ENCODE measurements at places on chromosomes 7 and 10.

DNA sequence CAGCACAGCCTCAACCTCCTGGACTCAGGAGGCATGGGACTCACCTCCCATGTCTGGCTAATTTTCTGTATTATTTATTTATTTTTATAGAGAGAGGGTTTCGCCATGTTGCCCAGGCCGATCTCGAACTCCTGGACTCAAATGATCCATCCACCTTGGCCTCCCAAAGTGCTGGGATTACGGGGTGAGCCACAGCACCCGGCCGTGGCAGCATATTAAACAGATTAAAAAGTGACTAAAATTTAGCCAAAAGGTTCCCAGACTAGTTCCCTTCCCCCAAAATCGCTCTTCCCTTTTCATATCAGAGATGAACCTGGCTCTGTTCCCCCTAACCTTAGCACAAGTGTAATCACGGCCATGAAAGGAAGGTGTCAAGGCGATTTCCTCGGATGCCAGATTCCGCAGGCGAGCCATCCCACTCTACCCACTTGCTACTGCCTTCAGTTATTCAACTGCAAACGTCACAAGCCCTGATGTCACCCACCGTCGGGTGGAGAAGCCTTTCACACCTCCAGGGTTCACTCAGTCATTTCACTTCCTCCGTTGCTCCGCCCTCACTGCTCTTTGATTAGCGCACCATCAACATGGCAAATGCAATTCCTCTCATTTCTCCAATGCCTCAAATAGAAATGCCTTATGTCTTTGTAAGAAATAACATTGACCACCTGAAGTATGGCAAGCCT lies 104.7 kb upstream of the RHEB start:
- no peak for DNase-seq

DNA sequence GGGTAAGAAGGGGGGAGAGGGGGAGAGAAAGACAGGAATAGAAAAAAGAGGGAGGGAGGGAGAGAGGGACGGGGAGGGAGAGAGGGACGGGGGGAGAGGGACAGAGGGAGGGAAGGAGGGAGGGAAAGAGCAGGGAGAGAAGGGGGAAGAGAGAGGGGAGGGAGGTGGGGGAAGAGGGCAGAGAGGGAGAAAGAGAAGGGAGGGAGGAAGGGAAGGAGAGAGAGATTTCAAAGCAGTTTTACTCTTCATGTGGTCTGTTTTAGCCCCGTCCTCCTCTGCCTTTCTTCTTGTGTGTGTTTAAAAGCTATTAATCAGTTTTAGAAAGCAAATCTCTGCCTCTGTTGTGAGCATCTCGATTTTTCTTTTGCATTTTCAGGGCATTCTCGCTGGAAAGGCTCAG lies 237.0 kb downstream of the WDR37 start:
- no peak for DNase-seq

DNA sequence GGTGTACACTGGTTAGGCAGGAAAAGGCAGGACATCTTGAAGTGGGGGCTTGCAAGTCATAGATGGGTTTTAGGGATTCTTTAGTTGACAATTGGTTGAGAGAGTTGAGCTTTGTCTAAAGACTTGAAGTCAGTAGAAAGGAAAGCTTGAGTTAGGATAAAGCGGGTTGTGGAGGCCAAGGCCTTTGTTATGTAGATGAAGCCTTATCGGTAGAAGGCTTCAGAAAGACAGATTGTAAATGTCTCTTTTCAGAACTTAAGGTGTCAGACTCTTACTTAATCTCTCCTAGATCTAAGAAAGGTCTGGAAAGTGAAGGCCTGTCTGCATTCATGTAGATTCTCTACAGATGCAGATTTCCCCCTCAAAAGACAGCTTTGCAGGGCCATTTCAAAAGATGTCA lies 177.4 kb downstream of the HECW1 start:
- DNase-seq: no peak

DNA sequence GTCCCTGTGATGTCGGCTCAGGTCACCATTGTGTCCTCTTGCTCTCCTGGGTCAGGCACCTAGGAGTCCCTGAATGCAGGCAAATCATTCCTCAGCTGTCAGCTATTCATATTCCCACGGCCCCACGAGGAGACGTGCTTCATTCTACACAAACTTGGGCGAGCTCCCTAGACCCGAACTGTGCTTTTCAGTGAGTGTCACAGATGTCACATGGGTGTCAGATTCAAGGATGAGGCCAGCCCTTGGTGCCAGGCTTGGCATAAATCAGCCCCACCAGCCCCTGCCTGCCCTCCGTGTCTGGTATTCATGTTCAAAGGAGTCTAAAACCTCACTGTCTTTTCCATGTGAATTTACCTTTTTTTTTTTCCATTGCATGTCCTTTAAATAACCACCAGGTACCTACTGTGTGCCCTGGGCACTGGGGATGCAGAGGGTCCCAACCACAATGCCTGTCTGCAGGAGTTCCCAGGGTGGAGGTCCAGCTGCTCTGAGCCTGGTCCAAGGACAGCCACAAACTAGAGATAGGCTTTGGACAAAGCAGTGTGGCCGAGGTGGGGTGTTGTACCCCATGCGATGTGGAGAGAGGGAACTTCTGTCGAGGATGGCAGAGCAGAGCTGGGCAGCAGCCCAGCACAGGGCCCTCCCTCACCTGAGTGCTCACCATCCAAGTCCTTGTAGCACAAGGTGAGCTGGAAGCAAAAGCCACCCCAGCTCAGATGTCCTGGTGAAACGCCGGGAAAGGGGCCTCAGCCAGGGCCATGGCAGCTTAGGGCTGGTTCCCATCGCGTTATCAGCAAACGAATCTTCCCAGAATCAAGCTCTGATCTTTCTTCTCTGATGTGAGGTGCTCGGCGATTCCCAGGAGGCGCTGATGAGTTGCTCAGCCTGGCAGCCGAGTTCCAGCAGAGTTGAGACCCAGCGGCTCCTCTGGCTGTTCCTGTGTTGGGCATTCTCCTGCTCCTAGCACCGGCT lies 611.9 kb downstream of the PTPRN2 start:
- DNase-seq: no peak

DNA sequence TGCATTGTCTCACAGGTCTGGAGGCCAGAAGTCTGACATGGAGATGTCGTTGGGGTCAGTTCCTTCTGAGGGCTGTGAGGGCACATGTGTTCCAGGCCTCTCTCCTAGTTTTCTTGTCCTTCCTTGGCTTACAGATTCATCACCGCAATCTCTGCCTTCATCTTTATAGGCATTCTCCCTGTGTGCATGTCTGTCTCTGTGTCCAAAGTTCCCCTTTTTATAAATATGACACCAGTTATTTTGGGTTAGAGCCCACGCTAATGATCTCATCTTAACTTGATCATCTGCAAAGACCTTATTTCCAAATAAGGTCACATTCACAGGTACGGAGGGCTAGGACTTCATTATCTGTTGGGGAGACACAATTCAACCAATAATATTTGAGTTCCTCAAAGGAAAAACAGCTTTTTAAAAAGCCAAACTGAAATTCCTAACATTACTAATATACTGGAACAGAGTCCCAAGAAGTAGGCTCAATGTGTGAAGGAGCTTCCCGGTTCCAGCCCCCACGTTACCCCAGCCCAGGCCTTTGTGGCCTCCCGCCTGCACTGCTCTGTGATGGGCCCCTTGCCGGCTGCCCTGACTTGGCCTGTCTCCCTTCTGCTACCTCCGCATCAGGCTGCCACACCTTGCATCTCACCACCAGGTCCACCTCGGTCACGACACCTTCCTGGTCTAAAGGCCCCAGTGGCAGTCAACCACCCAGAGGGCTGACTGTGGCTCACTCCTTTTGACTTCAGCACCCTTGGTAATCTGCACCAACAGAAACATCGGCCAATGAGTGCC lies 142.7 kb downstream of the KCNMA1 start:
- no peak for DNase-seq

- DNase-seq: no peak
Observed at GRCh38 chr10:113665806-113666354, 2.0 kb upstream of the NRAP start.

DNA sequence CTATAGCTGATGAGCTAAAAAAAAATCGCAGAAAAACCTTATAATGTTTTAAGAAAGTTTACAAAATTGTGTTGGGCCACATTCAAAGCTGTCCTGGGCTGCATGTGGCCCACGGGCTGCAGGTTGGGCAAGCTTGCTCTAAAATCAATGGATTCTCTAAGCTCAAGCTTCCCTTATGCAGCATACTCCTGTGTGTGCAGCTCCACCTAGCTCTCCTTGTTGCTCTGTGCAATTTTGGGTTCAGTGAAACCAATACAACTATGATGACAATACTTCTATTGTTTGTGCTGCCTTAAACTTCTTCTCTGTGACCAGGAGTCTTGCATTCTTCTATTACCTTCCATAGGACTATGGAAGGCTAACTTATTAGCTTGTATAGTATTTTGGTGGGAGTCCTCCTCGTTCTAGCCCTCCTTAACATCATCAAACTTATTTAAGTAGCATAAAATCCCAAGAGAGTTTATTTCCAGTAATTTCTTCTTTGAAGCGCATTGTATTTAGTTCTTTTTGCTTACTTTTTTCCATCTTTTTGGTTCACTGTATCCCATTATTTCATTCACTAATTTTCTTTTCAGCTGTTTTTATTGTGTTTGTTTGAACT lies 170.9 kb upstream of the SMIM30 start:
- peak; percentile 21 for DNase-seq

DNA sequence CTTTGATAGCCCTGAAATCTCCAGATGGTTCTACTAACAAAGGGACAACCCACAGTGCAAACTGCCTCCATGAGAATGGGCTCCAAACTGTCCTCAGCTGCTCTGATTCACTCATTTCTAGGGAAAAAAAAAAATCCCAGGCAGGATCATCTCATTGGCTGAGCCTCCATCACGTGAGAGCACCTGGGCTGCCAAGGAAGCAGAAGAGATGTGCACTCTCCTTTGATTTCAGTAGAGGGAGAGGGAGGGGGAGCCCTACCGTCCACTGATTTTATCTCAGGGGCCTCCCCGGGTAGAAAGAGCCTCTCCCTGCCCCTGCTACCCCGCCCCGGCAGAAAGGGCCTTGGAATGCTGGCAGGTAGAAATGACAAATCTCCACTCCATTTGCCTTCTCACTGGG lies 725.4 kb downstream of the PHTF2 start:
- DNase-seq: no peak

DNA sequence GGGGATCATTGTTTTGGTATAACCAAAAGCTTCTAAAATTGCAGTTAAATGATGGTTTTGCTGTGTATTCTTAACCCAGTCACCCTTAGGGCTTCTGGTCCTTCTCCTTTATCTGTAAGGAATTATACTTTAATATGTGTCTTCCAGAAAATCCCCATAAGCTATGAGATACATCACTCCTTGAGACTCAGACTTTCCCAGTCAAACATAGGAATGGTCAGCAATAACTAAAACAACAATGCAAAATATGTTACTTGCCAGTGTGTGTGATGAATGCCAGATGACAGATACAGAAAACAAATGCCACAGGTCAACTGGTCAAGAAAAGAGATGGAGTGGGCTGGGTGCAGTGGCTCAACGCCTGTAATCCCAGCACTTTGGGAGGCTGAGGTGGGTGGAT lies 10.1 kb downstream of the ADD3 start:
- DNase-seq: no peak

GRCh38 chr10:96618653-96619052 lies 31.8 kb upstream of the TM9SF3 start:
- DNase-seq: peak; percentile 67

- DNase-seq: no peak
Observed at GRCh38 chr10:14389981-14390590, 59.4 kb upstream of the FRMD4A start.

DNA sequence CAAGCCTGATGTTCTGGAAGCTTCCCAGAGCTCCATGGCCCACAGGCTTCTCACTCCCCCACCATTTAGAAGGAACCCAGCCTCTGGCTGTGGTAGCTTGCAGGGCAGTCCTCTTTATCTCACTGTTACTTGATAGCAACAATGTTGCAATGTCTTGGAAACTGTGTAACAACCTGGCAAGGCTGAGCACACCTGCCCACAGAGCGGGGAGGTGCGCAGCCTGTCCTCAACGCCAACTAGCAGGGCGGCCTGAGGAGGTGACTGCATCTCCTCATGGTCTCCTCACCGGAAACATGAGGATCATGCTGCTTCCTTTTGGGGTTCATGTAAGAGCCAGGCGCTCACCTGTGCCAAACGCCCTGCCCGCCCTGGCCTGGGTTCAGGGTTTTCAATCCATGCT lies 43.7 kb upstream of the INSIG1 start:
- peak; percentile 92 for DNase-seq

DNA sequence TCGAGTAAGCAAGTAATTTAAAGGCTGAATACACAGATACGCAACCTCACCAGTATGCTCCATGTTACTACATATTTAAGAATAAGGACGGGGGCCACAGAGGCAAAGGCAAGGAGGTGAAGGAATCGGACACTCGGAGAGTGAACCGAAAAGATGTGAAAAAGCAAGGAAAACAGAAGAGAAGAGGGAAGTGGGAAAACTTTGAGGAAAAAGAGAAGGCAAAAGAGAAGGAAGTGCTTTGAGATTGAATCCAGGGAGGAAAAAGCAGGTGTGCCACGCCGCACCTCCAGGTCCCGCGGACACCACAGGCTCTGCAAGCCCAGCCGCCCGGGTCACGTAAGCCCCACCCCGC lies 367 bp upstream of the AVL9 start:
- no peak for DNase-seq

- DNase-seq: no peak
Observed at GRCh38 chr10:13794992-13795612, 208.3 kb downstream of the PRPF18 start.

- DNase-seq: no peak
Observed at GRCh38 chr7:45623740-45624391, 49.7 kb downstream of the ADCY1 start.

GRCh38 chr7:2659556-2660358 lies 28.0 kb downstream of the TTYH3 start:
- DNase-seq: no peak

DNA sequence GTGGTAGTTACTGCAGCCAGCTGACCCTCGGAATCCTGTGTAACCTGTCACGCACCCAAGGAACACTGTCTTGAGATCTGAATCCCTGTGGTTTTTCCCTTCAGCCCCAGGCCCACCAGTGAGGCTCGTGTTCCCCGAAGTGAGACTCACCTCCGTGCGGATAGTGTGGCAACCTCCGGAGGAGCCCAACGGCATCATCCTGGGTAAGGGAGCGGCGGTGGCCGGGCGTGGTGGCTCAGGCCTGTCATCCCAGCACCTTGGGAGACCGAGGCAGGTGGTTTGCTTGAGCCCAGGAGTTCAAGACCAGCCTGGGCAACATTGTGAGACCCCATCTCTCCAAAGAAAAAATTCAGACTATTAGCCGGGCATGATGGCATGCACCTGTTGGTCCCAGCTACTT lies 549.9 kb upstream of the FOXK1 start:
- no peak for DNase-seq

Measured in body of pancreas (tissue), 4 donors.